Aorta (tissue), 5 donors: ENCODE measurements at places on chromosomes 16 and 17.

- peak; percentile 61 for DNase-seq
Measured at GRCh38 chr17:42754782-42755181, 6.2 kb upstream of the RAMP2 start.

GRCh38 chr17:55347341-55347740, 74.3 kb downstream of the MMD start:
- no peak for DNase-seq

DNA sequence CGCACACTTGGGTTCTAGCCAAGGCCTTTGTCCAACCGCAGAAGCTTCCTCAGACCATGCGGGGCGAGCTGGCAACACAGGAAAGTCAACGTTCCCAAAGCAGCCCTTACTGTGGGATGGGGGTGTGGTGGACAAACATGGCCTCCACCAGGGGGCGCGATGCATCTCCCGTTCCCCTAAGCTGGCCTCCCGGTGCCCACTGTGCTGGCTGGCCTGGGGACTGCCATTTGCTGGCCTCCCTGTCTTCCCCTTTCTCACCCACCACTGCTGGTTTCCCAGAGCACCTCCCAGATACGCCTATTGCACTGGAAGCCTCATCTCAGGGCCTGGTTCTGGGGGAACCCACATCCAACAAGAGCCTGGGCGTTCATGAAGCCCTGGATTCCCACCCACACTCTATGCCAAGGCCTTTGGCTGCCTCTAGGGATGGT, 145.3 kb downstream of the IRF8 start:
- DNase-seq = peak; percentile 79

DNA sequence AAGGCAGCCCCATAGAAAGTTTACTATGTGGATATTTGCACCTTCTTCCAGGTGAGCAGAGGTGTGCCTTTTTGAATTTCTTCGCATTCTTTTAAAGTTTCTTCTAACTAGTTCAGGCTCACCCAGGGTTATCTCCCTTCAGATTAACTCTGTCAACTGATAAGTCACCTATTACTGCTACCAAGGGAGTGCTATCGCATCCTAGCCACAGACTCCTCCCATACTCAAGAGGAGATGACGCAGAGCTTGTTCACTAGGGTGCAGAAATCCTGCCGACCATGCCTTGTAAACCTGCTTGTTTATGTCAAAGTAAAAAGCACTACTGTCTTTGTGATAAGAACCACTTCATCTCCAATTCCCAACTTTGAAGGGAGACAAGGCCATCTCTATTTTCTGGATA, 390.1 kb downstream of the RBFOX1 start:
- DNase-seq = no peak

GRCh38 chr17:12421077-12421476, 244.6 kb upstream of the MYOCD start:
- no peak for DNase-seq

DNA sequence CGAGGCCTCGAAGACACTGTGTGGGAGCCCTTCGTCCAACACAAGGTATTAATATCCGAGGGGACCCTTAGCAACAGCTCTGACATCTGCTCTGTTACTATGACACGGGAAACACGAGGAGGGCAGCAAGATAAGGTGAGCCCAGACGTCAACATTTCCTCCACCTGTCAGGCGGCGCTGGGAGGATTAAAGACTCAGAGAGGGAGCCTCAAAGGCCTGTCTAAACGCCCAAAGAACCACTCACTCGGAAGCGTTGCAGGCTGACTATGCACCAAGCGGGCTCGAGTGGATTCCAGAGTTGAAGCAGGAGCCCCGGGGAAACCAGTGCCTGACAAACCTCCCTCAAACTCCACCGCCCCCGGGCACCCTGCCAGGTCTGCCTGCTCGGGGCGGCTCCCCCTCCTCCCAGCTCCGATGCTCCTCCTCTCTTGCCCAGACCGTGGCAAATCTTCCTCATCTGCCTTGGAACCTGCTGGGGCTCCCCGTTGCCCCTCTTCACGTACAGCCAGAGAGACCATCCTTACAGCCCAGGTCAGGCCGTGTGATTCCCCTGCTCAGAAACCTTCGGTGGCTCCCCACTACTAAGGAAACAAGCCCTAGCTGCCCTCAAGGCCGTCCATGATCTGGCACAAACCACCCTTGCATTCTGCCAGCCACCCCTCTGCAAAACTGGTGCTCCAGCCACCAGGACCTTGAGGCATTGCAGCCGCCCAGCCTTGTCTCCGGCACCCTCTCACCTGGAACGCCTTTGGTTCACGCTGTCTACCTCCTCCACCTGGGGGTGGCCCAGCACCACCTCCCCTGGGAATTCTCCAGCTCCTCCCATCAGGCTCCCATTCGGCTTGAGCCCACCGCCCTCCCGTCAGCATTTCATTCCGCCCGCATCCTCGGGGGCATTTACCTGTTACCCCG, 16.2 kb downstream of the RPH3AL start:
- DNase-seq = peak; percentile 86

DNA sequence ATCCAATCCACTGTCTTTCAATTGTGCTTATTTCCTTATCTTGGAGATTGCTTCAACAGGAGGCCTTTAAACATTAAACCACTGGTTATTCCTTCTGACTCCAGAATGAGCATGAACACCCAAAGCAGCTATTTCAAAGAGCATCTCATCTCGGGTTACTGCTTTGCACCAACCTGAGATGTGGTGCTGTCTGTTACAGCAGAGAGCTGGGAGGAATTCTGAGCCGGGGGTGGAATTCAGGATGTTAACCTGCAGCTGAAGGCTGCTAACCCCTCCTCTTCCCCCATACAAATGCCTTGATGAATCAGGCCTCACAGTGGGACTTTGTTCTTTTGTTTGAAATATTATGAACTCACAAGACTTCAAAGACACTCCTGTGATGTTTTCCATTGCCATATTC, 113.1 kb downstream of the SHISA9 start:
- DNase-seq = no peak

GRCh38 chr16:54077050-54077821, 209.4 kb downstream of the IRX3 start:
- DNase-seq = no peak

DNA sequence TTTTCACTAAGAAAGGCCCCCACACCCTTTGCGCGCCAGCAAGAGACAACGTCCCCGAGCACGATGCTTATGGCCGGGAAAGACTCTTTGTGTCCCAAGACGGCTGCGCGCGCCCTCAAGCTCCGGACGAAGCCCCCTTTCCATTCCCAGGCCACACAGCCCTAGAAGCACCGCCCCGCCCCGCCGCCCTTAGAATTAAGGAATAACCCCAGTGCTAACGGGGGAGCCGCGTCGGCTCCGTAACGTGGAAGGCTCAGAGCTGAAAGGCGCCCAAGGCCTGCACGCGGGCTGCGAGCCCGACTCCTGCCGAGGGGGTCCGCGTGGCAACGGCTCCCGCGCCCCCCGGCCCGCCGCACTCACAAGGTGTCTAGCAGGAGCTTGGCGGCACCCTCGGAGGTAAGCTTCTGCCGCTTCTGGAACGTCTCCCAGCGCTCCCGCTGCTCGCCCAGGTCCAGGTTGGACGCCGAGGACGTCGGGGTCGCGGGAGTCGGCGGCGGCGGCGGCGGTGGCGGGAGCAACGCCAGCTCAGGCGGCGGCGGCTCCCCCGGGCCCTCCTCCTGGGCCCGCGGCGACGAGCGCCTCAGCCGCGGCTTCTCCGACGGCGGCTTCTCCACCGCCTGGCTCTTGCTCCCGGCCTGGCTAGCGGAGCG, 477 bp downstream of the CENPV start:
- DNase-seq = peak; percentile 55

DNA sequence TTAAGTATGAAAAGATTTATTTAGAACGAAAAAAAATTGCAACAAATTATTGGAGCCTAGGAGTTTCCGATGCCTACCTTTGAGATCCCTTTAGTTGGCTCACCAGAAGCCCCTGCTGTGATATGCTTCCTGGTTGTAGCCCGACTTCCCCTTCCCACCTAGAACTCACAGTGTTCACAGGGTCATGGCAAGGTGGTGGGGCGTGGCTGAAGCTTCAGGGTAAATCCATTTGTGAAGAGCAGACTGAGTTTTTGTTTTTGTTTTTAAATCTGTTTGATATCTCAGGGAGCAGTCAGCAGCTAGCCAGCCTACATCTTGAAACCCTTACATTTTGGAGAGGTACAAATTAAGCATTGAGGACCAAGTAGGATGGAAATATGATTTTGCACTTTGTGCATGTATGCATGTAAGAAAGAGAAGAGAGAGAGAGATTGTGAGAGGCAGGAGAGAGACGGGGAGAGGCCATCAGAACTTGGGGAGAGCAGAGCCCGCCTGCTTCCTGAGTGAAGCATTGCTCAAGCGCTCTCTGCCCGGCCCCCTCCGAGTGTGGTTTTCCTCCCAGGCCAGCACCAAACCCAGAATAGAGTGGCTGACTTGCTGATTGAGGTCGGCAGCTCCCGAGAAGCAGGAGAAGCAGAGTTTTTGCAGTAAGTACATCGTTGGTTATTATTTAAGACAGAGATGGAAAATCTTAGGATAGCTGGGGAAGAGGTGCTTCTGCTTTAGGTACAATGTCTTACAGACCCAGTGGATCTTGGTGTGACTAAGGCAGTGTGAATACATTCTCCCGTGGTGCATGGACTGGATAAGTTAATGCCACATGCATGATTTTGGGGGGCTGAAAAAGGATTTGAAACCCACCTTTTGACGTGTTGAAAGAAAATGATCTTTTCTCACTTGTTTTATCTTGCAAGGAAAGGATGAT, 64.2 kb downstream of the SPECC1 start:
- DNase-seq = peak; percentile 85

DNA sequence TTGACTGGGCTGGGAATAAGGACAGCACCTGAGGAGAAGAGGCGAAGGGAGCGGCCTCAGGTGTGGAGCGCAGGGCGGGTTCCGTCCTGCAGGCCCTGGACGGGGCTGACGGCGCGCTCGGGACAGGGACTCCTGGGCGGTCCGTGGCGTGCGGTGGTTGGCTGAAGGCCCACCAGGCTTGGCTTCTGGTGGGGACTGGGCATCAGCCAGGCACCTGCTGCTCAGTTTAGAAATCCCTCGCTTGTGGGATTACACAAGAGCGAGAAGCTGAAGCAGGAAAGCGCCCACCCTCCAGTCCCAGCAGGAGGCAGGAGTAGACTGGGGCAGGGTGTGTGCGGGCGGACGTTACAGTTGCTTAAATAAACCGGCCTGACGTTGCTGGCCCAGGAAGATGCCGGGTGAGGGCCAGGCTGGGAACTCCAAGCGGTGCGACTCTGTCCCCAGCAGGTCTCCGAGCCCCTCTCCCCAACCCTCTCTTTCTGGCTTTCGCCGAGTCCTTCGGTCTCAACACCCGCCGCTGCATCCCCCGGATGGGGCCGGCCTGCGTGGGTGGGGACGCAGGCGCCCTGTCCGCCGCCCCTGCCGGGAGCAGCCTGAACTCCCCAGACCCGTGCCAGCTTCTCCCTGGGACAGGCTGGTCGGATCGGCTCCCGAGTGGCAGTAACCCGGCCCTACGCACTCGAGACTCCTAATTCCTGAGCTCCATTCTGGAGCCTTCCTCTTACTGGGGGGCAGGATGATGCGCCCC, 639 bp downstream of the MIF4GD start:
- DNase-seq = peak; percentile 89

DNA sequence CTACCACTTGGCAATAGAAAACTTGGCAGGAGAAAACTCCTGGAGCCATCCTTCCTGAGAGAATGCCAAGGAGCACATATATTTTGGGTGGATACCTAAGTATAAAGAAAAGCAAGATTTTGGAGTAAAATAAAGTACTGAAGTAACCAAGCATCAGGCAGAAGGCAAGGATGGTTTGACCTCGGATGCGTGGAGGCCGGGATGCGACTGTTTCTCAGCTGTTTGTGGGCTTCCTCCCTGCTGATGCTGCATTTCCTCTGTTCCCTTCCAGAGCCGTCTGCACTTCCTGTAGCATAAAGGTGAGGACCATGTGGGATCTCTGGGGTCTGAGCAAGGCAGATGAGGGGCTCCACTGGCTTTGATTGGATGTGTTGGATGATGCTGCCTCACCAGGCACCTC, 5.5 kb upstream of the TCF25 start:
- DNase-seq = no peak
